ENCODE measurements at places on chromosomes 7 and 10.

DNA sequence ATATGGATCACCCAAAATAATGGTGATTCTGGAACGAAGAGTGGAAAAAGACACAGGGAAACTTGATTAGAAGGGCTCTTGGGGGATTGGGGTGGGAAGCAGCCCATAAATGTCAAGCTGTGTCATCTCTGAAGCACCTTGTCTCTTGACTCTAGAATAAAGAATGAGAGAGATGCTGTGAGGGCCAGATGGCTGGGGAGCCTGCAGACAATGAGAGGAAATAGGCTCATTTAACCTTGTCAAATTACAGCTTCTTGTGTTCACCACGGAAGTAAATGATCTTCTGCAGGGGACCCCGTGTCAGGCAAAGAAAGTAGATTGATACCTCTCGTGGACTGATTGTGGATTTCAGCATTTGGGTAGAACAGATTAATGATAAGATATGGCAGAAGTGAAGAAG lies 159.3 kb downstream of the ST7 start:
- DNase-seq, result no peak

DNA sequence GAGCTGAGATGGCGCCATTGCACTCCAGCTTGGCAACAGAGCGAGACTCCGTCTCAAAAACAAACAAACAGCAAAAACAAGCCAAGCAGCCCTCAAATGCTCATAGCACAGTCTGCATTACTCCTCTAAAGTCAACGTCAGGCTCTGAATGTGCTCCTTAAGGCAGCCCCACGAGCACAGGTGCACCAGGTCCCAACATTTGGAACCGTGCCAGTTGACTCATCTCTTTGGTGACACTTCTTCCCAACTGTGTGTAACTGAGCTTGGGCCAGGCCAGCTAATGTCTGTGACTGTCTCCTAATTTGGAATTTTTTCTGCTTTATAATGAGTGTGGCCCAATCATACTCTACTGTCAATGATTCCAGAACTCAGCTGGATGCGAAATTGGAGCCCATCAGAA lies 66.3 kb upstream of the EFCAB10 start:
- no peak for DNase-seq

GRCh38 chr7:16657656-16658279 lies 11.8 kb downstream of the BZW2 start:
- DNase-seq, result no peak

GRCh38 chr10:124573726-124574455 lies 112.3 kb downstream of the LHPP start:
- no peak for DNase-seq

GRCh38 chr7:27178366-27178765 lies 4.2 kb upstream of the HOXA10 start:
- DNase-seq, result no peak

DNA sequence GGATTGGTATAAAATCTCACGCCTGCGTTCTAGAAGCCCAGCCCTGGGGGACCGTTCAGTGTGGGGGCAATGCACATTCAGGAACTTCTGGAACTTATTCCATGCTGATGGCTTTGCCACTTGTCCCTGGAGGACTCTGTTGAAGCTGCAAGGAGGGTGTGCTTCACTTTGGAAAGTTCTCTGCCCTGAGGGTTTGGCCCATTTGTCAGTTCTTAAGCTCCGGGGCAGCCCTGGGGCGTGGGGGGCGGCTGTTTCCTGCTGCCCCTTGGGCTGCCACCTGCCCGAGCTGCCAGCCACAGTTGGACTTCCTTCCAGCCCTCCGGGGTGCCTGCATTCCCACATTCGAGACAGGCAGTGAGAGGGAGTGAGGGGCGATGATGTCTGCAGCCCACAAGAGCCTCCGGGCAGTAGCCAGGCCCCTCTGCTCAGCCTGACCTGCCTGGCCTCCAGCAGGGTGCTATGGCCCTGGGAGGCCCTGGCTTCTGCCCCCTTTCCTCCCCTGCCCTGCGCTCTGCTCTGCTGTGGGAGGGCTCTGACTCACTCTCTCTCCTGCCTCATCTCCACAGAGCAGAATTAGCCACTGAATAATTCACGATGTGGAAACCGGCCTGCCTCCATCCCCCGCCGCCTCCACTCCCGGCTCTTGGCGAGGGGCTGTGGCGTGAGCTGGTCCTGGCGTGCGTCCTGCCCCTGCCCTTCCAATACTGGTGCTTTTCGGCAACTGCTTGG lies 1.9 kb downstream of the TTYH3 start:
- DNase-seq, result no peak

DNA sequence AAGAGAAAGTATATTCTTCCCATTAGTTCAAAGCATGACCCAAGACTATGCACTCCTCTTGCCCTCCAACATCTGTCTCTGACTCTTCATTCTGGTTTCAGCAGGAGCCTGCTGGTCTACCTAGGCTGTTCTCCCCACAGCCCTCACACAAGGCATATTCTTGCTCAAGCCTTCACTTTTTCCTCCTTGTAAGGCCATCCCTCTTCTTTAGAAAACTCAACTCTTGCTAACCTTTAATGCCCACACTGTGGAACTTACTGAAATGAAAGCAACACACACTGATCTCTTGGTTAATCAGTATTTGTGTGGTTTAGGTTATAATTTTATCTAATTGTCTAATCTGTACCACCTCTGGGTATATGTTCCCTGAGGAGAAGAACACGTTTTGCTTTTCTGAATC lies 75.8 kb downstream of the PRKCQ start:
- no peak for DNase-seq

DNA sequence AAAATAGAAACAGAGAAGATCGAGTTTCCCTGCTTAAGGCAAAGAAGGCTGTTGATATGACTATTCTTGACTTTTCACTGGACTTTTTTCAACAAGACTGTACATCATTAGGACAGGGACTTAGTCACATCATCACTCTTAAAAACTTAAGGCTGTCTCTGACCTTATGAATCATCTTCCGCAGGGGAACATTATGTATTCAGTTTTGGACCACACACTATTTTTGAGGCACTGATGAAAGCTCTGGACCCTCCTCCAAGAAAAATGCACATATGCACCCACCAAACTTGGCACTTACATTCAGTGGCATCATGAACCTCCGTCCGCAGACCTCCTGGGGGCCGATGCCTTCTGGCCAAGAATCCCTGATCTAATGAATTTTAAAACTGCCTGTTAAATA lies 96.4 kb downstream of the CALD1 start:
- DNase-seq, result no peak

DNA sequence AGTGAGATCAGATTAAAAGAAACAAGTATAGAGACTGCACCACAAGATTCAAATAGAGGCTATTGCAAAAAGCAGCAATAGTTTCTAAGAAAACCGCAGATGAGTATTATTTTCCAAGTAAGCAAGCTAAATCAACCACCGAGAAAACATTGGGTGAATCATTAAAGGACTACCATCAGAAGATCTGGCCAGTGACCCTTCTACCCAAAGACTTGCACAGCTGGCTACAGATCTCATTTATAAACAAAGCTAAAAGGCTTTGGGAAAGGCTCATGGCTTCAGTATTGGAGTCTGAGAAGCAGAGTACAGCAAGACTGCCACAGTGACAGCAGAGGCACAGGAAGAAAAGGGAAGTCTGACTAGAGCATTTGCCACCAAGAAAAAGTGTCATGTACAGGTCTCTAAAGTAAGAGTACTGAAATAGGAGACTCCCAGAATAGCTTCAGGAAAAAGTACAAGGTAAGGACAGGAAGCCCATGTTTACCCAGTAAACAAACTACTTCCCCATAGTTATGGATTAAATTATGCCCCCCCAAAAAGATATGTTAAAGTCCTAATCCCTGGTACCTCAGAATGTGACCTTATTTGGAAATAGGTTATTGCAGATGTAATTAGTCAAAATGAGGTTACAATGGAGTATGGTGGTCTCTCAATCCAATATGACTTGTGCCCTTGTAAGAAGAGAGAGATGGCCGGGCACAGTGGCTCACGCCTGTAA lies 19.0 kb downstream of the STEAP1 start:
- DNase-seq, result no peak

GRCh38 chr10:128860574-128860973 lies 606.5 kb upstream of the MGMT start:
- no peak for DNase-seq

DNA sequence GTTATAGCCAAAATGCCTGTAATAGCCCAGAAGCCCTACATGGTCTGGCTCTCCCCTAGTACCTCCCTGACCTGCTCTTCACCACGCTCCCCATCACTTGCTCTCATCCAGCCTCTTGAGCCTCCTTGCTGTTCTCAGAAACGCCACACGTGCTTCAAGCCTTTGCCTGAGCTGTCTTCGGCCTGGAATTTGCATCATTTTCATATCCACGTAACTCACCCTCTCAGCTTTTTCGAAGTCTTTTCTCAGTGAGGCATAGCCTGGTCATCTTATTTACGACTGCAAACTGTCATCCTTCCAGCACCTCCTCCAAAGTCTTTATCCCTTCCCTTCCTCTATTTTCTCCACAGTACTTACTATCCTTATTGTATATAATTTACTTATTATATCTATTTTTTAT lies 151.0 kb upstream of the AHR start:
- DNase-seq, result no peak

- peak; percentile 29 for DNase-seq
Measured at GRCh38 chr7:83976302-83976701, 218.3 kb downstream of the SEMA3A start.

DNA sequence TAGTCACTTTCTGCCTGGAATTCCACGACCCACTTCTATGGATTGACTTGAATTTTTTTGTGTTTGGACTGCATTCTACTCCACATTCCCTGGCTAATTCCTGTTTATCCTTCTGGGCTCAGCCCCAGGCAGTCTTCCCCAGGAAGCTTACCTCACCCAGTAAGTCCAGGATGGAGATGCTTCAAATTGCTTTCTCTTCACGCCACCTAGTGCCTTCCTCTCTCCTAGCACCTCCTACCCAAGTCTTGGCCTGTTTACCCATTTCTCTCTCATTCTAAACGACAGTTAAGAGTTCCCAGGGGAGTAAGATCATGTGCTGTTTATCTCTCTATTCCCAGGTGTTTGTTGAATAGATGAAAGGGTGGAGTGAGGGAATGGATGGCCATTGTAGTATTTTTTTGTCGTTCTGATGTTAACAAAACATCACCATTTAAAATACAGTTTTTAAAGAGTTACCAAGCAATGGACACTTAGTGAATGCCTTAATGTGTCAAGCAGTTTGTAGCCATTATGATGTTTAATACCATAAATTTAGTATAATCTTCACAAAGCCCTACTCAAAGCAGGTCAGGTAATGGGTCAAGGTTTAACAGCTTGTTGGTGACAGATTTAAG lies 45.5 kb upstream of the TARP start:
- DNase-seq, result peak; percentile 70

GRCh38 chr10:59011972-59012632 lies 164.3 kb upstream of the PHYHIPL start:
- DNase-seq, result no peak

GRCh38 chr7:33562996-33563395 lies 342.3 kb upstream of the BMPER start:
- no peak for DNase-seq

DNA sequence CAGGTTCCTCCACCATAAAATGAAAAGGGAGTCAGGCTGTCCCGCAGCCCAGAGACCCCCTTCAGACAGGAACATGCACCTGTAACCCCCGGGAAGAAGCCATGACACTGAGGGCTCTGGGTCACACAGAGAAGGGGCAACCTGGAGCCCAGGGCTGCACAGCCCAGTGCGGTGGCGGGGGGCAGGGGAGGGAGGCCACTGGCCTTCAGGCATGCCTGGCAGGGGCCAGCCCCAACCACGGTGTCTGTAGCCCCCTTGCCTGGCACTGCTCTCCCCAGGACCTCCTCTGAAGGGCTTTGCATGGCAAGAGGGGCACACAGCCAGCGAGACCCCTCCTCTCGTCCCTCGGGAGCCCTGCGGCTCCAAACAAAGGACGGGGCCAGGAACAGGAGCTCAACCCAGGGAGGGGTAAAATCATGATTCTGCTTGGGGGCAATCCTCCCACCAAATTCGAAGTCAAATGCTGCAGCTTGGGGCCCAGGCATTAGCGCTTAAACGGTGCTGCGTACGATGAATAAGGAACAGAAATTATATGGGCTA lies 235.1 kb downstream of the MAD1L1 start:
- no peak for DNase-seq

- DNase-seq, result no peak
Measured at GRCh38 chr7:141710301-141710700, 2.1 kb downstream of the WEE2 start.

DNA sequence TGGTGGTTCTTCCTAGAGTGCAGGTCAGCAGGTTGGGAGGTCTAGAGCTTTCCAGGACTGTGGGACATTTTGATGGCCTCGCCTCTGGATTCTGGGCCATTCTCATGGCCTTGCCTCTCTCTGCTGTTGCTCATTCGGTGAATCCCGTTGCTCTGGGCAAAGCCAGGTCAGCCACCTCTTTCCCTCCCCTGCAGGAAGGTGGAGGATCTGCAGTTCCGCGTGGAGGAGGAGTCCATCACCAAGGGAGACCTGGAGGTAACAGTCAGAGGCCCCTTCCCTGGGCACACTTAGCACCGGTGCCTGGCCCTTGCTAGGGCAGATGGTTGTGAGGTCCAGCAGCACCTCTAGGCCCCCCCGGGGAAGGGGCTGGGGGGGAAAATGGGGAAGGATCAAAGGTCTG lies 74.9 kb downstream of the CLIP2 start:
- no peak for DNase-seq

DNA sequence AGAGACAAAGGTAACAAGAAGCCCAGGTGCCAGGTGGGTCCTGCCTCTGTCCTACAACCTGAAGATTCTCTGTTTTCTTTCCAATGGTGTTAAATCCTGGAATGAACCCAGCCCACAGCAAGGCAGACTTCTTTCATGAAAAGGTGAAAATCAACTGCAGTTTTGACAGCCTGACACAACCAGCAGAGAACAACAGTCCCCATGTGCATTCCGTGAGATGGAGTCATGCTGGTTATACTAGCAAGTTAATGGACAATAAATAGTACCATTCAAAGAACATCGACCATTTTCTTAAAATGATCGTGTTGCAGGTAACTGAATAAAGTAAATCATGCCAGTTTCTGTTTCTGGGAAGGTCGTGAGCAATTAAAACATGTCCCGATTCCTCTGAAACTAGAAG lies 131.5 kb downstream of the SFMBT2 start:
- no peak for DNase-seq

DNA sequence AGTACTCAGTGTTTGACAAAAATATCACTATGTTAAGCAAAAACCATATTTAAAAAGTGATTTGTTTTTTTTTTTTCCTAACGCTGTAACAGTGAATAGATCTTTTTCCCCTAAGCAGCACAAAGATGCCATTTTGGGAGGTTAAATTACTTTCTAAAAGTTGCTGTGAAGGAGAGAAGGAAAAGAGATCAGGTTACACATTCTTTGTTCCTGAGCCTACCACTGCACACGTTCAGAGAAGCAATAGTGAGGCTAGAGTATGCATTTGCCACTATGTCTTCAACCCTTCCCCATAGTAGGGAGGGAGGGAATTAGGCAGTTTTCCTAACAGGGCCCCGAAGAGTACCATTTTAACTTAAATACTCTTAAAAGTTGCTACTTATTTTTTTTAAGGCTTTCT lies 38.9 kb downstream of the BMPR1A start:
- no peak for DNase-seq

- DNase-seq, result peak; percentile 56
Measured at GRCh38 chr10:119724593-119725516, 995 bp upstream of the INPP5F start.
